ENCODE measurements at places on chromosomes 6 and 20.

GRCh38 chr6:133977983-133978895 is 25.2 kb downstream of the TBPL1 start:
- no peak for DNase-seq

DNA sequence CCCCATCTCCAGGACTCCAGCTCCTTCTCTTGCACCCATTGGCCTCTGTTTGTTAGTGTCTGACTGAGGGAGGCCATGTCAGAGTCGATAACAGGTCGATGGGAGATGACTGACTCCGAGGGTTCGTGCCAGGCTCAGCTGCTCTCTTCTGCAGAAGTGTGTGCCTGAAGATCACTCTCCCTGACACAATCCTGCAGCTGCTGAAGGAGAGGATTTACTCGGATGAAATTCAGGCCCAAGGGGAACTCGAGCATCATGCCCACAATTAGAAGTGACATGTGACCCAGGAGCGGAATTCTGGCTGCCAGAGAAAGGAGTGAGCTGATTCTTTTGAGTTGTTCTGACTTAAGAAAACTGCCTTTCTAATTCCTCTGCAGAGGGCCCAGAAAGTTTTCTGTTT is 318.2 kb downstream of the MAFB start:
- no peak for DNase-seq

- no peak for DNase-seq
Observed at GRCh38 chr6:16713597-16713996, 47.7 kb downstream of the ATXN1 start.

GRCh38 chr6:89842228-89842627 is 12.5 kb downstream of the CASP8AP2 start:
- DNase-seq = no peak

DNA sequence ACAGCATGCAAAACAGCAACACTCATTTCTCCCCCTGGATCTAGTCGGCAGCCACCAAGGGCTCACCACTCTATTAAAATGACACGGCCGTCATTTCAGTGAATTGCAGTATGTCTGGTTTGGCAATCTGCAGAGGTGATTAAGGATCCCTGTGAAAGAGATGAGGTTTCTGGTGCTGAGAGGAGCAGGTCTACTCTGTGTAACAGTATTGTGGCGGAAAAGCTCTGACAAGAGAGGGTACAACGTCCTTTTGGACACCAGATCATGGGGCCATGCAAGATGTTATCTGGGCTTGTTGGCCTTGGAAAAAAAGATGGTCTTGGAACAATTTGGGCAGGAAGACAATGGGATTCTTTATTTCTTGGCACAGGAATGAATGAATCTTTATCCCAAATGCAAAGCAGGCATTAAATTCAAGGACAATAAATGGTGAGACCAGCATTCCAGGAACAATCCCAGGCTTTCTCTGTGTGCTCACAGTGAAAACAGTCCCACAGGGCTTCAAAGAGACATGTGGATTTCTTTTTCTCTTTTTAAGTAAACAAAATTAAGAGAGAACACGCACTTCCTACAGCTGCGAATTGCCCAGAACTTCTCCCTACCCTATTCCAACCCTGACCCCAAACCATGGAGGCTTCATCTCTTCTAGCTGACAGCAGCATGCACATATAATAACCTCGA is 33.7 kb upstream of the ADGRF1 start:
- DNase-seq = no peak

- DNase-seq = no peak
Observed at GRCh38 chr6:109305028-109305427, 77.2 kb downstream of the CD164 start.

DNA sequence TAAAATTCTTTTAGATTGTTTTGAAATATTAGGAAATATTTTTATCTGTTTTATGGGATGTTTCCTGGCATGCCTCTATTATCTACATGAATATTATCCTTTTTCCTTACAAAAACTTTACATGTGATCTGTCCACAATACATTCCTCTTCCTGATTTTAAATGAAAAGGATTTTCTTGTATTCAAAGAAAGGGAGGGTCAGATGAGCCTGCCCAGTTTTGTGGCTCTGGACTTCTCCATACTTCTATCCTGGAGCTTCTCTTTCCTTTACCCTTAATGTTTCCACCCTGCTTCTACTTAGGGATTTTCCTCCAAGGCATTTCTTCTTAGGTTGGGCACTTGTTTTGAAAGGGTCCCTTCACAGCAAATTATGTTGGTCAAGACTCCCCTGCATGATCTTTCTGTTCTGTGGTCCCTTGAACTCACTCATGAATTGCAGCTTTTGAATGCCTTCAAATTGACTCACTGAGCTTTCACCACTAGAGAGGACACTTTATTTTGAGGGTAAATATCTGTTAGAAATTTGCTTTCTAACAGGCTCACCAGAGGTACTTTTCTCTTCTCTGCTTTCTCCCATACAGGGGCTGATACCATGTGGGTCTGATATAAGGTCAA is 104.9 kb downstream of the CENPW start:
- no peak for DNase-seq

- no peak for DNase-seq
Observed at GRCh38 chr6:168182366-168182765, 103.4 kb upstream of the FRMD1 start.

GRCh38 chr20:38178065-38178491 is 13.0 kb upstream of the TGM2 start:
- no peak for DNase-seq

DNA sequence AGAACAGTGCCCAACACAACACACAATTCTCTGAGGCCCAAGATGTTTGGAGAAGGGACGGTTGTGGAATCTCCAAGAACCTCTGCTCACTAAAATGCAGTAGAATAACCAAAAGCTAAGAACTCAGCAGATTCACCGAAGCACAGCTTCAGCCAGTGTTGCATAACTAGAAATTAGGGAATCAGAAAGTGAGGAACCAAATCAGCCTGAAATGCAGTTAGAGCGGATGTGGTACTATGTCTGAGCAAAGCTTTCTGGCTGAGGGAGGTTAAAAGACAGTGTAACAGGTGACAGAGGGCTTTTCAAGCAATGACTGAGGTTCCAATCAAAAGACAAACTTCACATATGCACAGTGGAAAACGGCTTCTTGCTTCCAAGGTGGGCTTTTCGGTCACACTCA is 197.9 kb upstream of the KCNK16 start:
- no peak for DNase-seq

- DNase-seq = no peak
Observed at GRCh38 chr6:112562301-112563231, 215.4 kb downstream of the RFPL4B start.

GRCh38 chr20:23658336-23658735 is 20.6 kb upstream of the CST3 start:
- no peak for DNase-seq

DNA sequence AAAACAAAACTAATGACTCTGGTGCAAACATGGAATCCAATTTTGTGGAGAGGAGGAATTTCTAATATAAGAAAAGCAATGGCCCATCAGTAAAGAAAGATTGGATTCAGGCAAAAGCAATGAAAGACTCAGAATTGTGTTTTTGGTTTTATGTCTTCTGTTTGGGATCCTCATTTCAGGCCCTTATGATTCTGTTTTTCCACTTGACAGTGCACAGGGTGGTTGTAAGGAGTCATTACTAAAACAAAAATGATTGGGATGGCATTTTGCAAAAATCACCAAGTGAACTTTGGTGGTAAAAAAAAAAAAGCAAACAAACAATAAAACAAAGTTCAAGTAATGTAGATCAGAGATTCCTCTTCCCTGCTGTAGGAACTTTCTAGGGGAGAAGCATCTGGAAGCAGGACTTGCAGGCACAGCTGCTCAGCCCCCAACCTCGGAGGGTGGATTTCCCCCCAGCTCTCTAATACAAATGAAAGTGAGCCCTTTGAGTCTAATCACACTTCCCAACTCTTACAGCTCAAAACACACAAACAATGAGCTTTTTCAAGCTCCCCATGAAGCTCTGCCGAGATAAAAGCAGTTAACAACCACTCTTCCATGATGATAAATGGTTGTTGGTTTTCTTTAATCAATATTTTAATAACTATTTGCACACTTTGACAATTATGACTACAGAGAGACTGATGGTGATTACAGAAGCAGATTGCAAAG is 177.7 kb downstream of the ZDHHC14 start:
- no peak for DNase-seq

GRCh38 chr6:156816505-156816904 is 39.3 kb downstream of the ARID1B start:
- DNase-seq = no peak

- no peak for DNase-seq
Observed at GRCh38 chr6:36479256-36479655, 36.5 kb downstream of the KCTD20 start.

DNA sequence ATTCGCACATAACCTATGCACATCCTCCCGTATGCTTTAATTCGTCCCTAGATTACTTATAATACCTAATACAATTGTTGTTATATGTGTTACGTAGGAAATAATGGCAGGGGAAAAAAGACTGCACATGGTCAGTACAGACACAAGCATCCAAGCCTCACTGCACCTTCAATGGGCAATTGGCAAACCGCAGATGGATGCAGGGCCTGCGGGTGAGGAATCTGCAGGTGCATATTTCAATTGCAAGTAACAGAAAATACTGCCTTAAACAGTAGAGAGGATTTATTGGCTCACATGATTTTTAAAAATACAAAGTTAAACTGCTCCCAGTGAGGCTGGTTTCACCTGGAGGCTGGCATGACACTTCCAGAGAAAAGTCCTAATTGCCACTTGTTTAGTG is 142.1 kb upstream of the MLN start:
- no peak for DNase-seq

- no peak for DNase-seq
Observed at GRCh38 chr6:40894962-40895799, 143.8 kb downstream of the UNC5CL start.

DNA sequence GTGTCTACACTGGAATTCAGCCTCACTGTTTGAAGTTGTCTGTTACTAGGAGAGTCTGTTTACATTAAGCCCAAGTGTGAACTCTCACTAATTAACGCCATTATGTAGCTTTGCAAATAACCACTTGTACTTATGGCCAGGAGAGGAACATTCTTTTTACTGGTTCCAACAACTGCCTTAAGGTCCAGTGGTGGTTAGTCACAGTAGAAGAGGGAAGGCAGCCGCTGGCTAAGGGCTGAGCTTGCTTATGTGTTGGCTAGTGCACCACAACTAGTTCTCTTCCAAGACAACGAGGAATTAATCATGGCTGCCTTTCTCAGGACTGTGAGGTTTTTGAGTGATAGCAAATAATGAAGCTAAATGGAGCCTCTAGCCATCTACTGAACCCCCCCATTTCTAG is 14.9 kb upstream of the SLC22A23 start:
- no peak for DNase-seq

DNA sequence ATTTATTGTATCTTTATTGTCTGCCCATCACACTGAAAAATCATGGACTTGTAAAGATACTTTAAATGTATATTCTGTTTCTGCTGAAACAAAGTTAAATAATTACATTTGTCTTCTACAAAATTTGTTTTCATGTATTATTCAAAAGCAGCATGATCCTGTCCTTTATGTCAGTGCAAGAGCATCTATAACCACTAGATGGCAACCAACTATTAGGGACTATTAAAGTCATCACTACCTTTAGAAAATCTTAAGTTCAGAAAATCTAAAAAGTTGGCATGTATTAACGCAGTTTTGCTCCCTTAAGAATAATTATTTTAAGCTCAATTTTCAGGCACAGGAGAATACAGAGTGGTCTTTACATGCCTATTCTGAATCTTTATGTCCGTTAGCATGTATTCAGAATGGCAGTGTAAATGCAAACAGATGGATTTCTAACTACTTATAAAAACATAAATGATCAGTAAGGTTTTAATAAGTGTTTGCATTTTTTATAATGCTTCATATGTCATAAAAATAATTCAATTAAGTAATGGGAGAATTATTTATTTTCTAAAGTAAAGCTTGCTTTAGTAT is 17.8 kb downstream of the TMEM30A start:
- no peak for DNase-seq

GRCh38 chr20:33909331-33909921 is 84.3 kb upstream of the RALY start:
- DNase-seq = no peak

DNA sequence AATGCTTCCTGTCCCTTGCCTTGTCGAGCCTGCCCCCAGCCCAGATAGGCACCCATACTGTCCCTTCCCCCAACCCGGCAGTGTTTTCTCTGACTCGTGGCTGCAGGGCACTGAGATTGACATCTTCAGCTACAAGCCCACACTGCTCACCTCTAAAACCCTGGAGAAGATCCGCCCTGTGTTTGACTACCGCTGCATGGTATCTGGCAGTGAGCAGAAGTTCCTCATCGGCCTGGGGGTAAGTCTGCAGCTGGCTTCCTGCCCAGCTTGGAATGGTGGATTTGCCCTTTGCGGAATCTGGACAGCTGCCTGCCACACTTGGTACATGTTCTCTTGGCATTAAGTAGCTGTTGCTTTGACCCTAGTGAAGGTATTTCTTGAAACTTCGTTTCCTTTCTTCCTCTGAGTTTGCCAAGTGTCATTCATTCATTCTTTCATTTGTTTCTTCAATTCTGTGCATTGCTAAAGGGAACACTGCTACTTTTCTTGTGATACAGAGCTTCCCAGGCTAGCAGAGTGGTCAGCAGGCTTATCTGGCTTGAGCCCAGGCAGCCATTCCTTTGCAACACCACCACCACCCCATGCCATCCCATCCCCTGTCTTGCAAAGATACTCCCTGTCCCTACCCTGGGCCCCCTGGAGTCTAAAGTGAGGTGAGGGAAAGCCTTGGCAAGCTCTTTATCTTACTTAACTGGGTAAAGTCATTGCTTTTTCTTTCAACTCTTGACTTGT is 26.2 kb downstream of the CCDC167 start:
- DNase-seq = no peak

- DNase-seq = no peak
Observed at GRCh38 chr6:43886717-43887339, 116.8 kb downstream of the VEGFA start.

DNA sequence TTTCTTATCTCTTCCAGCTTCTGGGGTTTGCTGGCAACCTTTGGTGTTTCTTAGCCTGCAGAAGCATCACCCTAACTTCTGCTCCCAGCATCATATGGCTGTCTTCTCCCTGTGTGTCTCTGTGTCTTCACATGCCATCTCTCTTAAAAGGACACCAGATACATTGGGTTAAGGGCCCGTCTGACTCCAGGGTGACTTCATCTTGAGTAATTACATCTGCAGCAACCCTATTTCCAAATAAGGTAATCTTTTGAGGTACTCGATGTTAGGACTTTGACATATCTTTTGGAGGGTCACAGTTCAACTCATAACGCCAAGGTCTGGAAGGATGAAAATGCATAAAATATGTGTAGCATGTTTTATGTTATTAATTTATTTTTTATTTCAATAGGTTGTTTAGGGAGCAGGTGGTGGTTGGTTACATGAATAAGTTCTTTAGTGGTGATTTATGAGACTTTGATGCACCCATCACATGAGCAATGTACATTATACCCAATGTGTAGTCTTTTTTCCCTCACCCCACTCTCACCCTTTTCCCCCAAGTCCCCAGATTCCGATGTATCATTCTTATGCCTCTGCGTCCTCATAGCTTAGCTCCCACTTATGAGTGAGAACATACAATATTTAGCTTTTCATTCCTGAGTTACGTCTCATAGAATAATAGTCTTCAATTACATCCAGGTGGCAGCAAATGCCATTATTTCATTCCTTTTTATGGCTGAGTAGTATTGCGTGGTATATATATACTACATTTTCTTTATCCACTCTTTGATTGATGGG is 131.1 kb downstream of the TBXT start:
- DNase-seq = no peak

GRCh38 chr6:140427842-140428241 is 1053.4 kb upstream of the CITED2 start:
- DNase-seq = no peak
